ENCODE measurements at places on chromosomes 12 and 14.
A peak's percentile ranks its signal among the peaks of the same experiment; 100 is the strongest.

GRCh38 chr14:91835920-91836843 lies 31.2 kb downstream of the TC2N start:
- peak; percentile 73 for DNase-seq

GRCh38 chr14:39548358-39548757 lies 116.1 kb upstream of the FBXO33 start:
- DNase-seq = no peak

DNA sequence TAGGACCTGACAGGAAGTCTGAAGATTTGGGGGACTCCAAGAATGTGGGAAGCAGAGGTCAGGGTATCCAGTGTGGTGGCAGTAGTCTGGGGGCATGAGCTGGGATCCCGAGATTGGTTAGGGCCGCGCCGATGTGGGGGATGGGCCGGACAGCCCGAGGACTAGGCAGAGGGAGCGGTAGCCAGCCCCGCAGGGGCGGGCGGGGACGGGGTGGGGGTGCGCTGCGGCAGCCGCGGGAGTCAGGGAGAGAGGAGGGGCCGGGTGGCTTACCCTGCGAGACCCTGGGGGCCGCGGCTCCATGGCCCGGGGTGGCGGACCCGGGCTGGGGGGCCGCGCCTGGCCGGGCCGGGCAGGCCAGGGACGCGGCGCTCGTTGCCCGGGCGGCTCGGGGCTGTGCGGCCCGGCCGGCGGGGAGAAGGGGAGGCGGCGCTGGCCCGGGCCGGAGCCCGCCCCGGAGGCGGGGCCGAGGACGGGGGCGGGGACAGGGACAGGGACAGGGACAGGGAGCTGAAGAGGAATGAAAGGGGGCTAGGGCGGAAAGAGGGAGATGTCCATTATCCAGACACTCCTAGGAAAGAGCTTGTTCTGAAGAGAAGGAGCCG lies 5.6 kb downstream of the ZNF385A start:
- DNase-seq = peak; percentile 77

DNA sequence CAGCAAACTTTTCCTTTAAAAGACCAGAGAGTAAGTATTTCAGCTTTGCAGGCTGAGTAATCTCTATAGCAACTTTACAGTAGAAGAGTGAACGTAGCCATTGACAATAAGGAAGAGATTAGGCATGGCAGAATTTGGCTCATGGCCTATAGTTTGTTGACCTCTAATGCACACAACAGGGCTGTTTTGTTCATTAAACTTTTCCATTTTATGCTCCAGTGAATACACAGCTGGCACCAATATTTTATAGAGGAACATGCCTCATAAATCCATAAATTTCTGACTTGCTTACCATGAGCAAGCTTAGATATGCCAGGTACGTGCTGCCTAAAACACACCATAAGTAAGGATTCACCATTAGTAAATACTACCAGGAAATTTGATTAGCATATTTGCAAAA lies 609.0 kb upstream of the STXBP6 start:
- DNase-seq = no peak

GRCh38 chr12:24600551-24600950 lies 348.4 kb downstream of the BCAT1 start:
- DNase-seq = no peak

GRCh38 chr12:54075974-54076373 lies 22.3 kb downstream of the HOXC4 start:
- no peak for DNase-seq

DNA sequence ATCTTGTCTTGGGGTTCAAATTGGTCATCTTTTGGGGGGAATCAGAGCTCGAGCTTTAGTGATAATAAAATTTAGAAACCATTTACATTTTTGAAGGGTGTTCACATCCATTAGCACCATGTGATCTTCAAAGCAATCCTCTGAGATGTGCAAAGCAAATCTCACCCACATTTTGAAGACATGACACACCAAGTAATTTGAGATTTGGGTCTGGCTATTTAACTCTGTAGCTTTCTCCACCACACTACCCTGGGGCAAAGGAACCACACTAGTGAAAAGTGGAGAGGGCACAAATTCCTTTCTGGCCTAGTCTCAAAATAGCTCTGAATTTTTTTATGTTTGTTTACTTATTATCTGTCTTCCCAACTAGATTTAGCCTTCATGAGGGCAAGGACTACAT lies 46.6 kb upstream of the TMEM233 start:
- no peak for DNase-seq

- no peak for DNase-seq
These were observed 17.0 kb downstream of the ACSS3 start for GRCh38 chr12:81094718-81095360.

GRCh38 chr14:69701291-69701690 lies 65.7 kb upstream of the SRSF5 start:
- no peak for DNase-seq

DNA sequence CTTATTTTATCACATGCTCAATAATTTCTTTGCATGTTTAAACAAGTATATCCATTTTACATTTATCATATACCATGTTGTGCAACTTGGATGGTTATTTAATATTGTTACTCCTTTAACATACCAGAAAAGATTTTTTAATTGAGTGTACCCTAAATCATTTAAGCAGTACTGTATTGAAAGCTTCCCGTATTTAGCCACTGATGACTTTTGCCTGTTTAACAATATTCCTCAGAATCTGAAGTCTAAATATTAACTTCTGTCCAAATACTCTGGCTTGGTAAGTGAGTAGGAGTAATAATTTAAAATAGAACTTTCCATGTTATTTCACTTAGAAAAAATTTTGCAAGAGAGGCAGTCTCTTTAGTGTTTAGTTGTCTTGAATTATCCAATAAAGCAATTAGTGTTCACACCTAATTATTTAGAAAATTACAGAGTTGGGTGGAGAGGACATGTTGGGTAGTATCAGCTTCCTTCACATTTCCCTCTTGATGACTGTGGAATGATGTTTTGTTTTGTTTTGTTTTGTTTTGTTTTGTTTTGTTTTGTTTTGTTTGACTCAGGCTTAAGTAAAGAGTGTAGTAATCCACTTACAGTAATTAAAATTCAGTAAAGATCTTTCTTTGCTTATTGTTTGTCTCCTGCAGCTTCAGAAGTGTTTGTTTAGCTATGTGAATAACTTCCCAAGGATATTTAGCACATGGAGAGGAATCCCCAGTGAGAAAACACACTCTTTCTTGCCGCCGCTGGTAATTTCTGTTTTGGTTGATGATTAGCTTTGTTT lies 59.5 kb downstream of the DAAM1 start:
- DNase-seq = no peak

- peak; percentile 66 for DNase-seq
These were observed at the start of gene SIX1 for GRCh38 chr14:60648934-60649874. Gene SIX1 (minus strand): TSS chr14:60649477. CDS start chr14:60649189, 288 bp downstream.

GRCh38 chr12:22532317-22532716 lies 12.0 kb downstream of the C2CD5 start:
- no peak for DNase-seq

- no peak for DNase-seq
These were observed 95.6 kb downstream of the CPNE8 start for GRCh38 chr12:38809832-38810231.

DNA sequence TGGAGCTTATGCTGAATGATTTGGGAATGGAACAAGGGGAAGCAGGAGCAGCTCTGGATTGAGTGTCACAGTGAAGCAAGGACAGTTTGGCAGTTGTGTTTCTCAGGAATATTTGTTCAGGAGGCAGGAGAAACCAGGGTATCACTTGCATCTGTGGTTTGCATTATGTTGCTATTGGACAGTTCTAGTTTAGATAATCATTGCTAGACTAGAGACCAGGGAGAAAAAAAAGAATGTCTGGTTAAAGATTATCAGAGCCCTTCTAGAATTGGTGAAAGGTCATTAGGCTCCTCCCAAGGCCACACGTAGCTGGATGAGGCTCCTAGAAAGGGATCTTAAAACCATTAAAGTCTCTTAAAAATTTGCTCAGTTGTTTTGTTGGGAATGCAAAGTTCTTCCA lies 17.0 kb upstream of the SRSF5 start:
- no peak for DNase-seq

DNA sequence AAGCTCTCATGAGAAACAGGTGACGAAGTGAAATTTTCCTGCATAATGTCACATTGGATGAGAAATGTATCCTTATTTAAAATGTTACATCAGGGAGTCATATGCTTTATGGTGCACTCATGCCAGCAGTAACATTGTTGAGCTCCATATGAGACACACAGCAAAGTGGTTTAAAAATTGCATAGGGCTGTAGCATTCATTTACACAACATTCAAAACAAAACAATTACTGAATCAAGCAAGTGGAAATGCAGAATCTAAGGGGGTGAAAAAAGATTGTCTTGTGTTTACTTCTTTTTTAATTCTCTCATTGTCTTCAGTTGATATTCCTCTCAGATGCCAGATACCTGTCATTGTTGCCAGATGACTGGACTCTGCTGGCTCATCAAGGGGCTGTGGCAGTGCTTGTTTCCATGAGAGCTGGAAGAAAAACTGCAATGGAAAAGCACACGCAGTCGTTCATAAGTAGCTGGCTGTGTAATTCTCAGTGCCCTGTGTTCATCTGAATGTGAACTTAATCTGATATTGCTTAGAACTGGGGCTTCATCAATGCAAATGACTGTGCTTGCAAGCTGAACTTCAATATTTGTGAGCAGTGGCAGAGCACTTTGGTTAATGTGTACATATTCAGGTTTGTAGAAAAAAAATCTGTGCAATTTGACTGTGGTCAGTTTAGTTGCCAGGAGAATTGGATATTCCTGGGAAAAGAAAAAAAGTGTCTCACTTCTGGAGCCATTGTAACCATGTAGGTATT lies 305.6 kb downstream of the RAD51B start:
- no peak for DNase-seq

GRCh38 chr12:98058838-98059237 lies 456.6 kb upstream of the TMPO start:
- no peak for DNase-seq

DNA sequence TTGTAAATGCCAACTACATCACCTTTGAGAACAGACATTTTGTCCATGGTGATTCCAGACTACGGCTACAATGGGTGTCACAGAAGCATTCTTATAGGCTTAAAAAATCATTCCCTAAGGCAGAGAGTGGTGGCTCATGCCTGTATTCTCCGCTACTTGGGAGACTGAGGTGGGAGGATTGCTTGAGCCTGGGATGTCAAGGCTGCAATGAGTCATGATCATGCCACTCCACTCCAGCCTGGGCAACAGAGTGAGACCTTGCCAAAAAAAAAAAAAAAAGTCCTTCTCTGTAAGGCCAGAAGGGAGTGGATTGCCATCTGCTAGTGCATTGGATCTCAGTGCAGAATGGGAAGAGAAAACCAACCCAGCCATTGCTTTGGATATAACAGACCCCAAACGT lies 522.5 kb downstream of the VRK1 start:
- DNase-seq = no peak

- no peak for DNase-seq
These were observed 80.1 kb upstream of the IFNG-AS1 start for GRCh38 chr12:67909091-67909531.

DNA sequence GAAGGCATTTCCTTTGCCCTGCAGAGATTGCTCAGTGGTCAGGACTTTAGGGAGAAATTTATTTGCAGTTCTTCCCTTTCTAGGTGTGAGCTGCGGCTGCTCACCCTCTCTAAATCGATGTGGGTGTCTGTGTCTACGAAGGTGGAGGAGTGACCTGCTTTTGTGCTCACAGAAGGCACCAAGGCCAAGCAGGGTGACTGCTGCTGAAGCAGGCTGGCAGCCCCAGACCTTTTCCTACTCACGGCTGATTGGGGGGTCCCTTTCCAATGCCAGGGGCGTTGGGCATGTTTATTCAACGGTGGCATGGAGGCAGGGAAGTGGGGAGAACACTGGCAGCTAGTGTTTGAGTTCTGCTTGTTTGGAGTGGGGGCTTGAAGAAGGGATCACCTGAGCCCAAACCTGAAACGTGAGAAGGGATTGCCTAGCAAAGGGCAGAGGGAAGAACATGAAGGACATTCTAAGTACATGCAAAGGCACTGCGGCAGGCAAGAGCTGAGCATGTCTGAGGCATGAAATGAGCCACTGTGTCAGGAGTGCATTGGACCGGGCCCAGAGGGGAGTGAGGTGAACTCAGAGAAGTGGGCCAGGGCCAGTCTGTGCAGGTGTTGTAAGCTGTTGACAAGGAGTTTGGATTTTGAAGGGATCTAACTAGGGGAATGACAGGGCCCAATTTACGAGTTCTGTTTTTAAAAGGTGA lies 56.3 kb downstream of the CACNA1C start:
- no peak for DNase-seq

DNA sequence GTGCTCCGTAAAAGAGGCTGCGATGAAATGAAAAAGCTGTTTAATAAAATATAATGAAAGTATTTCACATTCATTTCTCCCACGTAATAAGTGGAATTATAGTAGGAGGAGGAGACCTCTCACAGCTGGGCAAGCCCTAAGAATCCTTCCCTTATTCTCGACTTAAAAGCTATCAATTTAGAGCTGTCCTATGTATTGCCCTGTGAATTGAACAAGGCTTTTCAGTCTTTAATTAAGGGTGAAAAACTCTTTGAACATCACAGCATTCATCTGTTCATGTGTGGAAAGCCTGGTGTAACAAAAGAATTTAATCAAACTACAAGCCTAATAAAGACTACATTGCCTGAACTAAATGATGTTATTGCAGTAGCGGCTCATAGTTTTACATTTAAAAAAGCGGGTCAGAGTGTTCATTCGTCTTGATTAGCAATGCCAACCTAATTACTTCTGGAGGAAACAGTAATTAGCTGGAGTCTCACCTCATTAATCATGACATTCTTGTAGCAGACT lies 142.0 kb downstream of the ETNK1 start:
- no peak for DNase-seq

- no peak for DNase-seq
These were observed 50.2 kb downstream of the ARL6IP4 start for GRCh38 chr12:123030686-123031085.

- DNase-seq = no peak
These were observed 179.6 kb downstream of the NELL2 start for GRCh38 chr12:44696542-44696941.

GRCh38 chr14:95495076-95495475 lies 21.4 kb downstream of the SYNE3 start:
- DNase-seq = peak; percentile 4

- DNase-seq = no peak
These were observed 358.4 kb downstream of the DPF3 start for GRCh38 chr14:72535485-72535884.

GRCh38 chr12:97024393-97024792 lies 117.3 kb downstream of the NEDD1 start:
- no peak for DNase-seq

GRCh38 chr14:92515546-92516343 lies 2.2 kb downstream of the RIN3 start:
- no peak for DNase-seq

- DNase-seq = no peak
These were observed 67.2 kb upstream of the PTGR2 start for GRCh38 chr14:73784181-73784987.

- peak; percentile 75 for DNase-seq
These were observed 676 bp downstream of the SERPINA3 start for GRCh38 chr14:94612580-94613554.

DNA sequence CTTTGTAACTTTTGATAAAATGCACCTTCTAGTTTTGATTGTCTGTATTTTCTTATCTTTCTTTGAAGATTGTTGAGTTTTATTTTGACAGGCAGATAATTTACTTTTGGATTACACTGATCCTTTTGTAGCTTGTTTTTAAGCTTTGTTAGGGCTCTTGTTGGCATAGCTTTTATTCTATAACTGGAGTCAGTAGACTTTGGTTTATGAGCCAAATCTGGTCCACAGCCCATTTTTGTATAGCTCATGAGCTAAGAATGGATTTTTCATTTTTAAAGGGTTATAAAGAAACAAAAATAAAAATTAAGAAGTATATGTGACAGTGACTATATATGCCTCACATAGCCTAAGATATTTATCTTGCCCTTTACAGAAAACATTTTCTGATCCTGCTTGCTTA lies 142.3 kb downstream of the FUT8 start:
- DNase-seq = no peak

- no peak for DNase-seq
These were observed 75.2 kb downstream of the PRIMA1 start for GRCh38 chr14:93712838-93713724.

Data from right cardiac atrium (tissue), 5 donors.